Activated CD4-positive, alpha-beta T cell treated with anti-CD3 and anti-CD28 coated beads, Interleukin-2, amount 10 ng/mL, durations not matched to agents 7 days and 5 days (primary cell): ENCODE measurements at places on chromosomes 5 and 9. TPM values are rescaled to one million over a fixed set of nuclear protein-coding genes. Genes with fewer than 3 reads are reported as not detected.
A peak's percentile ranks its signal among the peaks of the same experiment; 100 is the strongest.

DNA sequence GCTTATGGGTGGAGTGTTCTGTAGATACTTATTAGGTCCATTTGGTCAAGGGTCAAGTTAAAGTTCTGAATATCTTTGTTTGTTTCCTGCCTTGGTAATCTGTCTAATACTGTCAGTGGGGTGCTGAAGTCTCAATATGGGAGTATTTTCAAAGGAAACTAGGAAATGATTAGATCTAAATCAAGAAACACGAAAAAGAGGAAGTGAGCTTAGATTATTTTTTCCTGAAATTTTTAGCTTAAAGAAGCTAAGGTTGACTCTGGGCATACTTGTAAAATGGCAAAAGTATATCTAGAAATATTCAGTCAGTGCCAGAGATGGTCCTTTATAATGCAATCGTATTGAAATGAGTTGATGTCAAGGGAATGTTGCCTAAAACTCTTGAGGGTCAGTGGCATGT is 313.5 kb downstream of the ICE1 start:
- no peak for DNase-seq

Gene HRH2
- total RNA-seq: 25.5 TPM

- DNase-seq: peak; percentile 81
Measured at GRCh38 chr5:95631991-95632675, 12.2 kb downstream of the GPR150 start.

DNA sequence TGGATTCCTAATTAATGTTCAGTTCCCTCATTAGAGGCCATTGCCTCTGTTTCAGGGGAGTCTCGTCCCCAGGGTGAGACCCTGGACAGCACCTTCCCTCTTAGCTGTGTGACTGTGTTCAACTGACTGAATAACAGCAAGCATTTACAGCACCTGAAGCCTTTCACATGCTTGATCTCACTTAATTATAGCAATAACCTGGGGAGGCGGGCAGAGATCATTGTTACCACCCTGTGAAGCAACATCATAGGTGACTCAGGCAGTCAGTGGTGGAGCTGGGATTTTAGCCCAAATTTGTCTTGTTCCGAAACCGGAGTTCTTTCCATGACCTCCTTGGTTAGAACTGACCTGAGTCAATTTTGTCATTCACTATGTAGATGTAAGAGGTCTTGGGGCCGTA is 105.2 kb upstream of the RAD23B start:
- no peak for DNase-seq

- DNase-seq: no peak
Measured at GRCh38 chr5:108459769-108460168, 77.9 kb upstream of the FBXL17 start.

Gene PITX1
- not detected for total RNA-seq

DNA sequence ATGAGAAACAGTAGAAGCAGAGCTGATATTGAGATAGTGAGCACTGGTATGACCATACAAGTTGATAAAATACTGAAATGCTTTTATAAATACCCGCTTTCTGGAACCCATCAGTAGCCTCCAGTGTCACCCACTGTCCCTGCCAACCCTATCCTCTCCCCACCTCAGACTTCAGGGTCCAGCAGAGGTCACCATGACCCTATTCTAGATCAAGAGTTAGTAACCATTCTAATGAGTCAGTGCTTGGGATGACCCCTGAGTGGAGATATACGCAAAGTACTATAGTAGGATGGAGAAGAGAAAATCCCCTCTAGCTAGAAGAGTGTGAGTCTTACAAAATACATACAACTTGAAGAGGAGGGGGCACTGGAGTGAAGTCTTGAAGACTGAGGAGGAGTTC is 297.9 kb upstream of the BRINP1 start:
- DNase-seq: no peak

DNA sequence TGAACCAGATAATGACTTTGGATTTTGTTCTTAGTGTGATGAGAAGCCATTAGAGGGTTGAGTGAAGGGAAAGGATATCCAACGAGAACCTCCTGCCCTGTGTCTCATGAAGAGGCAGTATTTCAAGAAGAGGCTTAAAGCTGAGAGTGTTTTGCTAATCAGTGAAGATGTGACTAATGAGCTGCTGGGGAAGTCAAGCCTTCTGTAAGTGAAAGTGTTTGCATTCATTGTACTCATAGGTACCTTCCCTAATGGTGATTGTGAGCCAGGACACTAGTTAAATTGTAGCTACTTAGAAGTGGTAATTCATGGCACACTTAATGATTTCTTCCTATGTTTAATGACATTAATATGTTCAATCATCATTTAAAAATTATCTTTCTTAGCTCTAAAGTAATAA is 23.7 kb downstream of the PIP5K1B start:
- DNase-seq: no peak

DNA sequence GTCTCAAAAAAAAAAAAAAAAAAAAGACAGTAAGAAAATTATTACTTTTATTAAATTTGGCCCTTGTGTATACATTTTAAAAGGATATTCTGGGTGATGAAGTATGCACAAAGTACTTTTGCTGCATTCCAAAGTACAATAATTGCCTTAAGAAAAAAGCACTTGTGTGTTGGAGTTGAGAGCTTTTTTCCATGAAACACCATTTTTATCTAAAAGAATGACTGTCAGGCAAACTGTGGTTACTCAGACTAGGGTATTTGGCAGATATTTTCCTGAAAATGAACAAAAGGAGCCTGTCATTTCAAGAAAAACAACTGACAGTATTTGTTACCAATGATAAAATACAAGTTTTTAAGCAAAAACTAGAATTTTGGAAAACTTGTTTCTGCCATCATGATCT is 84.3 kb upstream of the PTPN3 start:
- no peak for DNase-seq

Gene ENTREP1
- not detected for total RNA-seq

Gene TMEFF1
- not detected for total RNA-seq

Gene SLC36A2
- not detected for total RNA-seq

DNA sequence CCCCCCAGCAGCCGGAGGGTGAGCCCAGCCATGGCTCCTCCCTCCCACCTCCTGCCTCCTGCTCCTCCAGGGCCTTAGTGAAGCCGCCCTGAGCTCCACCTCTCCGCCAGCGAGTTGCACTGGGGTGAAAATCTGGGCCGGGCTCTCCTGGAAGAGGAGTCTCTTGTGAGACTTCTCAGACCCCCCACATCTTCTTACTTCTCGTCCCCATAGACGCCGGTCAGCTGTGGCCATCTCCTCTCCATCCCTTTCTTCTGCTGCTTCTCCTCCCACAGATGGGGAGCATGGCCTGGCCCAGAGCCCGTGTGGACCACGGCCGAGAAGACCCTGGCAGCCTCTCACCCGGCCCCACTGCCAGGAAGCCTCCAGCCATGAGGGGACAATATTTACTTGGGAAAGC is 17.3 kb downstream of the OLFM1 start:
- no peak for DNase-seq

GRCh38 chr5:125315306-125315705 is 568.9 kb upstream of the ZNF608 start:
- no peak for DNase-seq

GRCh38 chr5:120160124-120160895 is 303.8 kb upstream of the PRR16 start:
- no peak for DNase-seq

Gene AK1
- 62.3 TPM for total RNA-seq

Gene SPATA31D4
- total RNA-seq: not detected

DNA sequence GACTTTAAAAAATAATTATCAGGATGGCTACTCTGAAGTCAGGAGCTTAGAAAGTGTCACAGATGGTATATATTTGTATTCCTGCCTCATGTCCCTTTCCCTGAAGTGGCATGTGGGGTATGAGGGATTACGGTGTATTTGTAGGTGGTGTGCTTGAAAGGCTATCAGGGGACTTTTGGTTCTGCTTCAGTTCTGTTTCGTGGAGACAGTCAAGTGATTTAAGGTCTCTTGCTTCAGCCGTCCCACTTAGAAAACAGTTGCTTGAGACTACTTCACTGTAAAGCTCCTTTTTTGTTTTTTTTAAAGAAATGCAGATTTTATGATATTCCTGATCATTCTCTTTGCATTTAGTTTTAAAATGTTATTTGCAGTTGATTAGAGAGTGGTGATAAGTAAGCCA is 18.3 kb downstream of the PARP8 start:
- DNase-seq: no peak

- no peak for DNase-seq
Measured at GRCh38 chr5:115624994-115625393, 842 bp downstream of the TMED7 start.

DNA sequence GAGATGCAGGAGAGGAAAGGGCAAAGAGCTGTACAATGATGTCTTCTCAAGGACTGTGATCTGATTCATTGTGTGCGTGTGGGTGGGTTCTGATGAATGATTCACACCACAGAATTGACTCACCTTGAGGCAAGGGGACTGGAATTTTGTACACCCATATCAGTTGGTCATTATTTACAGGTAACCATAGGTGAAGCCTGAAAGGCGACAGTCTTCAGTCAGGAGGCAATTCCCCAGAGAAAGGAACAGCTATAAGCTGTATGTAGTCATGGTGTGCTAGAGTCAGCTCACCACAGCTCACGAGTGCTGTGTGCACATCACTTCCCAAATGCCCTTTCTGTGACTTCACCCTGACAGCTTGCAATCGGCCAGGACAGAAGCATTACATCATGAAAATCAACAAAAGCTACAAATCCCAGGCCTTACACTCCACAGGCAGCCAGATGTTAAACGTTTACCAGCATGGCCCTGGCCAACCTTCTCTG is 87.6 kb upstream of the RPS23 start:
- no peak for DNase-seq

DNA sequence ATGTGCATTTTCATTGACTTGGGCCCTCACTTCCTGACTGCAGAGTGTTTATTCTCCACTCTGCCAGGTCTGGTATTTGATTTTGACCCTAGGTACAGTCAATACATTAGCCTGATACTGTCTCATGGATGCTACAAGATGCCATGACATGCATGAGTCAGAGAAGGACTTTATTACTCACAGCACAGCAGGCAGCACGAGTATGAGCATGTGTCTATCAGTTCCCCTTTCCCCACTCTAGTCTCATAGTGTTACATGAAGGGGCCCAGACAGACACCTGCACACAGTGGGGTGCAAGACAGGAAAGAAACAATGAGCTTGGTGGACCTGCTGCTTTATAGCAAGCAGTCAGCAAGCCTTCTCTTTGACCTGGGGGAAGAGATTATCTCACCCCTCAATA is 19.6 kb downstream of the ITGA2 start:
- DNase-seq: no peak

GRCh38 chr5:91850031-91850430 is 466.9 kb upstream of the ARRDC3 start:
- no peak for DNase-seq

- DNase-seq: no peak
Measured at GRCh38 chr9:125110464-125110863, 32.9 kb downstream of the SCAI start.

- no peak for DNase-seq
Measured at GRCh38 chr9:82021198-82021597, 32.6 kb downstream of the SPATA31D1 start.

- no peak for DNase-seq
Measured at GRCh38 chr5:65815161-65815560, 93.2 kb downstream of the NLN start.

DNA sequence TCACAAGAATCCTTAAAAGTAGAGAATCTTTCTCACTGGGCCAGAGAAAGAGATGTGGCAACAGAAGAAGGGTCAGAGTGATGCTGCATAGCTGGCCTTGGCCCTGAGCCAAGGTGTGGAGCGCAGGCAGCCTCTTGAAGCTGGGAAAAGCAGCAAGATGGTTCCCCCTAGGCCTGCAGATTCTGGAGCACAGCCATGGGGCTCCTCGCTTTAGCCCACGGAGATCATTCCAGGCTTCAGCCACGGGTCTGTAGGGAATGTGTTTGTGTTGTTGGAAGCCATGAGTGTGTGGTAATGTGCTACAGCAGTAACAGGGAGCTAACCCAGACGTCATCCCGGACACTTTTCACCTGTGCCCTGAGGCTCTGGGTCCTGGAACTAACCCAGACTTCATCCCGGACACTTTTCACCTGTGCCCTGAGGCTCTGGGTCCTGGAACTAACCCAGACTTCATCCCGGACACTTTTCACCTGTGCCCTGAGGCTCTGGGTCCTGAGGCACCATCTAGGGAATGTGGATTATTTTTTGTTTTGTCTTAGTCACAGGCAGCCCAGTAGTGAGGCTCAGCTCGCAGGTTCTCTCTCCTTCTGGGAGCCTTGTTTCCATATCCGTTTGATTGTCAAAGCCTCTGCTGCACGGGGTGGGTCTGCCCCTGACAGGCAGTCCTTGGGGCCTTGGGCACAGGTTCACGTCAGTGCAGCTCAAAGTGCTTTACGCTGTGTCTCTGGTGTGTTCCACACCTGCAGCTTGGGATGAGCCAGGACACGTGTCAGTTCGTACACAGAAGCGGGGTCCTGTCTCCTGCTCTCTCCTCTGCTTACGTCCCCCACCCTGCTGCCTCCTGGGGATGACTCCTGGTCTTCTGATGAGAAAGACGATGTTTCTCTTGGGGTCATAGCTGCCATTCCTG is 56.3 kb upstream of the EXOC3 start:
- peak; percentile 3 for DNase-seq

DNA sequence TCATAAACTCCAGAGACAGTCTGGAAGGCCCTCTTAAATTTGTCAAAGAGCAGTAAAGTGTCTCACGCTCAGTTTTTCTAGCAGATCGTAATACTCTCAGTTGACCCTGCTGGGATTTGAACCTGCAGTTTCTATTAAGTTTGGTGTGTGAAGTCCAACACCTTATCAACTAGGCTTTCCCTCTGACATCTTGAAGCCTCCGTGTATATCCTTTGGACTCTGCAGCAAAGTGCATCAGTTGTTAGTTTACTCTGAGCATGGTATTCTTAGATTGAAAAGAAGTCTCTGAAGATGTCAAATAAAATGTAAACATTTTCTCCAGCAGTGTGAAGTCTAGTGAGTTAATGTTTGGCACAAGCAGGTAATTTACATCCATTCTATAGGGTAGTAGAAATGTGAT is 2.4 kb downstream of the FUBP3 start:
- no peak for DNase-seq

DNA sequence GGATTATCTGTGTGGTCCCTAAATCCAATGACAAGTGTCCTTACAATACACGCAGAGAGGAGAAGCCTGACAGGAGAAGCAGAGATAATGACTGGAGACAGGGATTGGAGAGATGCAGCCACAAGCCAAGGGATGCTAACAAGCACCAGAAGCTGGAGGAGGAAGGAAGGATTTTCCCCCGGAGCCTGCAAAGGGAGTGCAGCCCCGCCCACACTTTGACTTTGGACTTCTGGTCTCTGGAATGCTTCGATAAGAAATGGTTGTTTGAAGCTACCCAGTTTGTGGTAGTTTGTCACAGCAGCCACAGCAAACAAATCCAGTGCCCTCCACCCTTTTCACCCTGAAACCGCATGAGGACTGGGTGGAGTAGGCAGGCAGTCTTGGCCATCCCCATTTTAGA is 77.2 kb upstream of the BOD1 start:
- no peak for DNase-seq

GRCh38 chr5:8685704-8686103 is 816.8 kb downstream of the MTRR start:
- DNase-seq: no peak

Gene UBE2QL1
- total RNA-seq: not detected

DNA sequence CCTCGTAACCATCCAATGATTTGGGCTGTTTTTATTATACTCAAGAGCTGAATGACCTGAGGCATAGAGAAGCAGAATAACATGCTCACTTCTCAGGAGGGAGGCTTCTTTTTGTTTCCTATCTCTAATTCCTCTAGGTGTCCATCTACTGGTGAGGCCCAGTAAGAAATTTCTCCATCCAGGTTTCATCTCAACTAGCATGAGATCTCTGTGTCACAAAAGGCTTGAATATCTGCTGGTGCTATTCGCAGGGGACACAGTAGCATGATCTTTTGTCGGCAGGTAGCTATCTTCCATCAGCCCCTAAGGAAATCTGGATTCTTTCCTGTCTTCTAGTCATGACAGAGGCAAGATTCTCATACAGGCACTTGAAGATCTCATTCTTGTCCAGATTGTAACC is 8.9 kb downstream of the IFNE start:
- DNase-seq: no peak
